NCI-H2227 treated with DMSO at 0.1 percent for 48 hours (cell line): ENCODE measurements at places on chromosomes 5 and 9.
A peak's percentile ranks its signal among the peaks of the same experiment; 100 is the strongest.

- no peak for DNase-seq
These were observed 18.9 kb downstream of the MRPS30 start for GRCh38 chr5:44827681-44828080.

DNA sequence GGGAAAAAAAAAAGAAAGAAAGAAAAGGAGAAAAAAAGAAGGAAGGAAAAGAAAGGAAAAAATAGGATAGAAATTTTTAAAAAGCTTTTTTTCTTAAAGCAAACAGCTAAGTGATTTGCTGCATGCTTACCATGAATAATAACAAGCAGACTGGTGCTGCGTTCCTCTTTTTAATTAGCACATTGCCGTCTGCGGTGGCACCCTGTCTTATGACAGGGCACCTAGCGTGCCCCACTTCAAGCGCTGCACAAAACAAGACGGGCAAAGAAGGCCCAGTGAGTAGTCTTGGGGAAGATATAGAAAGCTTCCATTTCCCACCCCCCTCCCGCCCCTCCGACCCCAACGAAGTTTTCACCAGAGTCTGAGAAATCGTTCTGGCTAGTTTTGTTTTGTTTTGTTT is 513.9 kb downstream of the ZNF608 start:
- DNase-seq, result no peak

DNA sequence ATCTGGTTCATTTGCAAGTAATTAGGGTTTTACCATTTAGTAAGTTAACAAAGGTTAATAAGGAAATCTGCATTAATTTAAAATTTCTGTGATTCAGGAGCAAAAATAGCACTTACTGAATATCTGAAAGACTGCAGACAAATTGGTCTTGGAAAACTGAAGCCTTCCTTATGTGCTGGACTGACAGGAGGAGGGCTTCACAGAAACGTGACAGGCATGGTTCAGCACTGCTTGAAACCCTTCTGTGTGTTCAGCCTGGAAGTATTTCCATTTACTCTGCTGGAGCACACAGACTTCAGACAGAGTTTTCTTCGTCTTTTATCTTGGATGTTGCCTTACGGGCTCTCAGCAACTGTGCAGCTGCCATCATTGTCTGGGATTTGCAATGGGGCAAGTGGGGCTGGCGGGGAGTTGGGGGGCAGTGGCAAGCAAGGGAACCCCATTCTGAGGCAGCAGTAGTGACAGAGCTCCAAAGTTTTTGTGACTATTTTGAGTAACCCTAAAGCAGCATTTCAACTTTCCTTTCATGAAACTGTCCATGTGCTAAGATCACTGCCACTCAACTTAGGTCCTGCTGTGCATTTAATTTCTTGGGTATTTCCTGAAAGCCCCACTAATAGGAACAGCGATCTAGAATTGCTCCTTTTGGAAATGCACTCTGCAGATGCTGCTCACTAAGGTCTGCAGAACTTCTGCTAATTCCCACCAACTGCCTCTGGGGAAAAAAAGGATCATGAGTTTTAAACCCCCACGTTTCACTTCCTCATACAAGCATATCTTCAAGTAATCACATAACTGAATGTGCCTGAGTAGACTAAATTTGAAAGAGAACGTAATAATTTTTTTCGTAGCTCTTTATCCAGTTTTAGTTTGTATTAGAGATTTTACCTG is 56.6 kb downstream of the KCNN2 start:
- DNase-seq, result no peak

GRCh38 chr9:70590315-70590677 is 175.8 kb upstream of the KLF9 start:
- no peak for DNase-seq

GRCh38 chr5:104643320-104643719 is 1080.7 kb upstream of the NUDT12 start:
- no peak for DNase-seq

DNA sequence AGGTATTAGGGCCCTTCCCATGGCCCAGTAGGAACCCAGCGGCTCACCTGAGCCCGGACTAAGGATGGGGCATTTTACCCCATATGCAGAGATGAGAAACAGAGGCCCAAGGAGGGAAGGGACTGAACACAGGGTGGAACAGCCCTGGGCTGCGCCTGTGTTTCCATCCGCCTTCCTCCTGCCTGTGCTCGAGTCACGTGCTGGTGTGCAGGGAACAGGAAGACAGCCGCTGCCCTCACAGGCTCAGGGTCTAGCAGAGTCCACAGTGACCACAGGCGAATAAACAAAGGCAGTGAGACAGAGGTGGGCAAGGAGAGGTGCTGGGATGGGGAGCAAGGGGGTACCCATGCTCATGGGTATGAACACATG is 129.4 kb downstream of the C9orf50 start:
- DNase-seq, result no peak

- no peak for DNase-seq
These were observed 4.8 kb upstream of the CCIN start for GRCh38 chr9:36164372-36164771.

GRCh38 chr5:89286320-89286719 is 403.3 kb upstream of the MEF2C start:
- no peak for DNase-seq

GRCh38 chr5:149995385-149996204 is 4.9 kb downstream of the TIGD6 start:
- DNase-seq, result peak; percentile 24

GRCh38 chr5:108104448-108104847 is 277.4 kb downstream of the FBXL17 start:
- DNase-seq, result no peak

GRCh38 chr9:115057559-115057958 is 60.4 kb downstream of the TNC start:
- no peak for DNase-seq

GRCh38 chr9:126454795-126455194 is 128.2 kb downstream of the MVB12B start:
- no peak for DNase-seq

DNA sequence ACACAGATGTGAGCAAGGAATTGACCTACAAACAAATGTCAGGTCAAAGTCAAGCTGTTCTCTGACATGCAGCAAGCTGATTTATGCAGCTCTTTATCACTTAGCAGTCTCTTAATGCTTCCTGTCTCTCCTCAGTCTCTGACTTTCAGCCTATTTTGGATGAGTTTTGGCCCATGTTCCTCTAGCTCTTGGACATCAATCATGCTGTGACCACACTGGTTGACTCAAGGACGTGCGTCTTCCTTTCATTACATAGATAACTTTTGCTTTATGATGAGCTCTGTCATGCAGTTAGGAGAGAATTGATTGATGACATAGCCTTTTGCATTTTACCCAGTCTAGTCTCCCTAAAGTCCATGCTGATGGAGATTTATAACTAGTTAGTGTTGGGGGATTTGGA is 9.4 kb upstream of the REEP5 start:
- DNase-seq, result no peak

DNA sequence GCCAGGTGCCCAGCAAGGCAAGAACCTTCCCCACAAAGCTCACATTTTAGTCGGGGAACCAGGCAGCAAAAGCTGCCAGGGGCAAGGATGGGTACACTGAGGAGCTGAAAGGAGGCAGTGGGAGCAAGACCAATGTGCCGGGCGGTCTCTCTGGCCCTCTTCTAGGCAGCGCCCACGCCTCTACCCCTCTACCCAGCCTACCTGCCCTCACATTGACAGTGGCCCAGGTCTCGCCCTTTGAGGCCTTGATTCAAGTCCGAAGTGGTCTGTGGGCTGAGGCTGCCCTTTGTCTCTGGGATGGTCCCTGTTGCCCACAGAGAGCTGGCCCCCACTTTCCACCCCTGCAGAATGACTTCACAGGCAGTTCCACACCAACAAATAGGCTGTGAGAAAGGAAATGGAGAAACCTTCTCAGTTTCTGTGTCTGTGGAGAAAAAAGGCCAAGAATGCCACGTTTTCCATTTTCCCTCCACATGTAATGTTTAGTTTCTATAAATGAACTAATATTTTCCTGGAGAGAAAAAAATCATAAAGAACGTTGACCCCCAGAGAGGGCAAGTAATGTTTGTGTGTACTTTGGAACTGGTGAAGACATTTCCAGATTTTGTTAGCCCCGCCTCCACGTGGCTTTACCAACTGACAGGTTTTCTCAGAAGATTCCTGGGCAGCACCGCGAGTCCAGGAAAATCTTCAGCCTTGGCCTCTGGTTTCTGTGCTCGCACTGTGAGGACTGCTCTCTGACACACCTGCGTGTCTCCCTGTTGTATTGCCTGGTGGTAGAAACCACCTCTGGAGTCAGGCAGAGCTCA is 57.4 kb upstream of the ANGPTL2 start:
- no peak for DNase-seq

- DNase-seq, result no peak
These were observed 254.8 kb upstream of the FTMT start for GRCh38 chr5:121596882-121597281.

- peak; percentile 44 for DNase-seq
These were observed 7.2 kb downstream of the FREM1 start for GRCh38 chr9:14903040-14903439.

GRCh38 chr5:127793879-127794278 is 90.7 kb downstream of the CCDC192 start:
- no peak for DNase-seq

DNA sequence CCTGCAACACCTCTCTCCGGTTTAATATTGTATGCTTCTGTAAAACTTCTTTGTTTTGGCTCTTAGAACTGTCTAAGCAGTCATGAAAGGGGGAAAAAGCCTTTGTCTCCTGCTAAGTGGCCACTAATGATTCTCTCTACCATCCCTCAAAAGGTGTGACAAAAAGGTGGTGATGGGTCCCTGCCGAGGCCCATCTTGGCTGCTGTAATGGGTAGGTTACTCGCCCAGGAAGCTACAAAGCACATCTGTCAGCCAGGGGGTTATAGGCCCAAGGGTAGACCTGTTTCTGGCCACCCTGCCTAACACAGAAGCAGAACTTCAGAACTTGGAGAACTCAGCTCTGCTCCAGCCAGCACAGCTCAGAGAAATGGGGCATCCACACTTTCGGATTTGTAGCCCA is 1.6 kb downstream of the FAM219A start:
- no peak for DNase-seq

DNA sequence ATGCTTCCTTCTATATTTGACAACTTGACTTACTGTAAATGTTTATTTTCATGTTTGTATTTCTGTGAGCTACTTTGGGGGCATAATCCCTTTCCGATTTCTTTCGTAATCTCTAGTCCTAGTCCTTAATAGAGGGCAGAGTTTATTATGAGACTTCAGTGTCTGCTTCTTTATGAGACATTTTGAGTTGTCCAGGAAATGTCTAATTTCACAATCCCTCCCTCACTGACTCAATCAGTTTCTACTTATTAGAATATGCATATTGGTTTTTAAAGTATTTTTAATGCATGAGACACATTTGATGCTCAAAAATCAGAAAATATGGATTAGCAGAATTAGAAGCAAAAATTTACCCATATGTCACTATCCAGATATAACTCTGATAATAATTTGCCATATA is 160.9 kb downstream of the FOCAD start:
- DNase-seq, result no peak

DNA sequence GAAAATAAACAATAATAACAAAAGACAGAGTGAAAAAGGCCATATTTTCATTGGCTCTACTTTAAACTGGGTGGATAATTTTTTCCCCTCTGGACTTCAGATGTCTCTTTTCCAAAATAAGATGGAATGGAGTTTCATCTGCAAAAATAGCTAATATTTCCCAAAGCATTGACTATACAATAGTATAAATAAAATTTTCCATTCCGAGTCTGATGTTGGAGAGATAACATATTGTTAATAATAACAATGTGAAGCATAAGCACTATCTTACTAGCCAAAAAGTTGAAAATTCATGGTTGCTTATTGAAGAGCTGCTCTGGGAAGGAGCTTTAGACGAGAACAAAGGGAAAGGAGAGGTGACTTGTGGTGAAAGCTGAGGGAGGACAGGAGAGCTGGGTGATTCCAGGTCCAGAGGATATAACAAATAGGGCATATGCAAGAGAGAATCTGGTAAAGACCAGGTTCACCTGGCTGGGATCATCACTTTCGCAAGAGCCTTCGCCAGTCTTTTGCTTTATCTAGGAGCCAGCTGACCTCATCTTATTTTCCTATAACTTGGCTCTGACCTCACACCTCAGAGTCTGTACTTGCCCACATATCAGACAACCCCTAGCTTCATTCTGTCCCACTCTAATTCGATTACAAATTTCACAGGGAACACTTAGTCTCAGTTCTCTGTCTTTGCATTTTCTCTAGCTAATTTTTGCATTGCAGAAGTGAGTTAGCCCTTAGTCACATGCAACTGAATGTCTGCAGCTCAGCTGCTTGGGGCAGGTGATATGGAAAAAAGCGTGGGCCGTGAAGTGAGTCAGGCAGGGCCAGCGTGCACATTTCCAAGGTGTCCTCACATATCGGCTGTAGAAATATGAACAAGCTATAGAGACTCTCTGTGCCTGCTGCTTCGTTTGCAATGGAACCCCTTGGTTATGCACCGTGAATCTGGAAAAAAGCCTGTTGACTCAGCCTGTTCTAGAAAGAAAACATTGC is 7.6 kb upstream of the ZNF474 start:
- DNase-seq, result no peak

DNA sequence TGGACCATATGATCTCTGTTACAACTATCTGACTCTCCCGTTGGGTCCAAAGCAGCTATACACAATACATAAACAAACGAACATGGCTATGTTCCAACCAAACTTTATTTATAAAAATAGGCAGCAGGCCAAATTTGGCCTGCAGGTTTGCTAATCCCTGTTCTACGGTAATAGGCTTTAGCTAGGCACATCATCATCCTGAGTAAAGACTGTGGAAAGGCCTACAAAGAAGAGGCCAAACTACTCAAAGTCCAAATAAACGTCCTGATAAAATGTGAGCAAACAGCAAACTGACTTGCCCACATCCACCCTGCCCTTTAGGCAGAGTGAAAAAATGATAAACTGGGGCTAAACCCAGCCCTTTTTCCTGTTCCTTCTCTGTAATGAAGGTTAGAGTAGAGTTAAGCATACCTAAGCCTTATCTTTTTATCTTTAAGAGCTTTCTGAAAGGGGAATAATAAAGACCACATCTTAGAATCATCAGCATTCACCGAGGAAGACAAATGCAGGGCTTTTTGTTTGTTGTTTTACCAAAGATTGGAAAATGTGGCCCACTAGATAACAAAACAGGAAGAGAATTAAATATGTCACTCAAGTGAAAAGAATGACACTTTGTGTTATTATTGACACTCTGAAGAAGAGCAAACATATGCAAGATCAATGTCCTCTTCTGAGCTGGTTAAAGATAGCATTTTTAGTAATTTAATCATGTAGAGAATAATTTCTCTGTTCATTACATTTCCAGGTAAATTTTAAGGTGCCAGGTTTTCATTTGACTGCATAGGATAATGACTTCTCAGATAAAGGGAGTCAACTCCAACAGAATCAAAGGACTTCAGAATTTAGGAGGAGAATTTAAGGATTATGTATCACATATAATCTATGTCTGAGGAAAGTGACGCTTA is 160.0 kb upstream of the GNA14 start:
- DNase-seq, result no peak

DNA sequence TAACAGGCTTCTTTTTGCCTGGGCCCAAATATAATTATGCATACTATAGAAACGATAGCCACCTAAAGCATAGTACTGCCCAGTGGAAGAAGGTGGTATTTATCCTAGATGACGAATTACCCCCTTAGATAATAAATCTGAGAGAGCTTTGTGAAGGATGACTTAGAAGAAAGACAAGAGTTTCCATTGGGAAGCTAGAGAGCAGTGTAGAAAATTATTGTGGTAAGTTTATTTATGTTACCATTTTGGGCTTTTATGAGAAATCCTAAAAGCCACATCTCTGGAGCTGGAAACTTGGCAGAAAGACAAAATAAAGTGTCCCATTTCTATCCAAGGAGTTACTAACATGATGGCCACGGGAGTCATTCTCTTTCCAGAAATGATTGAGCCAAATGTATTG is 172.0 kb upstream of the SEMA6A start:
- peak; percentile 1 for DNase-seq

- DNase-seq, result no peak
These were observed 5.9 kb upstream of the YTHDC2 start for GRCh38 chr5:113507601-113508000.

GRCh38 chr5:14930486-14930885 is 58.9 kb upstream of the ANKH start:
- DNase-seq, result no peak
